ENCODE measurements at places on chromosomes 7 and 10.
A peak's percentile ranks its signal among the peaks of the same experiment; 100 is the strongest.

DNA sequence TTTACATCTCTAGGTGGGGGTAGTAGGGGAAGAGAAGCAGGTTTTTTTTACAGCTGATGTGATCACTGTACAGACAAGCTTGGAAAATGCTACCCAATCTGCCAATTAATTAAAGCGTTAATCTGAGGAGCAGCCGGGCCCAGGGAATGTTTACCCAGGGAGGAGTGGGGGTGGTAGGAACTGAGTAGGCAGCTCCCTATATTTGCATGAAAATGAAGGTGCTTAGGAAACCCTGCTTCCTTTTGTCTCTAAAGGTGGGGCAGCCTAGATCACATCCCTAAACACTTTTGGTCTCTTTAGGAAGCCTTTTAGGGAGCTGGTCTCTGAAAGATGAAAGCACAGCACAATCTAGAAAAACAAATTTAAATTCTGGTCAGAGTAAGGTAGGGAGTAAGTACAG, 53.0 kb upstream of the NFKB2 start:
- DNase-seq: no peak

DNA sequence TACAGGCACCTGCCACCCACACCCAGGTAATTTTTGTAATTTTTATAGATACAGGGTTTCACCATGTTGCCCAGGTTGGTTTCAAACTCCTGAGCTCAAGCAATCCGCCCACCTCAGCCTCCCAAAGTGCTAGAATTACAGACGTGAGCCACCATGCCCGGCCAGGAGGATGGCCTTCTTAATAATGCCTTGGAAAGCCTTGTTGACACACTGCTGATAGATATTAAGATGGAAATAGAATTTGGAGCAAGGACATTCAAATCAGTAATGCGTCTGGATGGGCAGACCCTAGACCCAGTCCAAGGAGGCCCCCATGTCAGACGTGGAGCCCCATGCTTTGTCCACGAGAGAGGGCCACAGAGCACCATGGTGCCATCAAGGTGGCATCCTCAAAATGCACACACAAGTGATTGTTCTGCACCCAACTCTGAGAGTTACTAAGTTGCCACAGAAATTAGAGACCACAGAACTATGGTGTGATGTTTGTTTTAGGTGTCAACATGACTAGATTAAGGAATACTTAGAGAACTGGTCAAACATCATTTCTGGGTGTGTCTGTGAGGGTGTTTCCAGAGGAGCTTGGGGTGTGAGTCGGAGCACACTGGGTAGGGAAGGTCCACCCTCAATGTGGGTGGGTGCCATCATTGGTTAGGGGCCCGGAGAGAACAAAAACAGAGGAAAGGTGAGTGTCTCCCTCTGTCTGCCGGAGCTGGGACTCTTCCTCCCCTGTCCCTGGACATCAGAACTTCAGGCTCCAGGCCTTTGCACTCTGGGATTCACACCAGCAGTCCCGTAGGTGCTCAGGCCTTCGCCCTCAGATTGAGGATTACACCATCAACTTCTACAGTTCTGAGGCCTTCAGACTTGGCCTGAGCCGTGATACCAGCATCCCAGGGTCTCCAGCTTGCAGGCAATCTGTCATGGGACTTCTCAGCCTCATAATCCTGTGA, 34.5 kb downstream of the EBF3 start:
- DNase-seq: peak; percentile 52

GRCh38 chr10:43692051-43692825, 43.6 kb upstream of the ZNF32 start:
- DNase-seq: no peak

DNA sequence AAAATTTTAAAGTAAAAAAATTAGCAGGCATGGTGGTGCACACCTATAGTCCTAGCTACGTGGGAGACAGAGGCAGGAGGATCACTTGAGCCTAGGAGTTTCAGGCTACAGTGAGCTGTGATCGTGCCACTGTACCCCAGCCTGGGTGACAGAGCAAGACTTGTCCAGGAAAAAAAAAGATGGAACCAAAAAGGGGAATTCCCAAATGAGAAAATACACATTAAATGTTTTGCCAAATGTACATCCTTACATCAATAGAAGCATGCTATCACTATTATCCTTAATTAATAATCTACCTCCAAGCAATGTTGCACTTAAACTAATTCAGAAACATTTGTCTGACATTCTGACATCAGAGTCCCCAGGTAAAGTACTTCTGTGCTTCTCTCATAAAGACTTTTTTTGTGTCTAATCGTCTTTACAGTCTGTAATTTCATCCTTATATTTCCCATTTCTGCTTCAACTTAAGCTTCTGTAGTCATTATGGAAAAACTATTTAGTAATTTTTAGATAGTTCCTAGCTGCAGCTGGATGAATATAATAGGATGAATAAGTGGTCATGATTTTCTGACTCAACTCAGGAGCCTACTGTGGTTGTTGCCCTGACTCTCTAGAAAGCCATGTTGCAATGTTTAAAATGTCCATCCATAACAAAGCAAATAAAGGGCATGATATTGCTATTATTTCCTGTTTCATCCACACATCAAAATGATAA, 57.7 kb downstream of the MYPN start:
- DNase-seq: no peak

DNA sequence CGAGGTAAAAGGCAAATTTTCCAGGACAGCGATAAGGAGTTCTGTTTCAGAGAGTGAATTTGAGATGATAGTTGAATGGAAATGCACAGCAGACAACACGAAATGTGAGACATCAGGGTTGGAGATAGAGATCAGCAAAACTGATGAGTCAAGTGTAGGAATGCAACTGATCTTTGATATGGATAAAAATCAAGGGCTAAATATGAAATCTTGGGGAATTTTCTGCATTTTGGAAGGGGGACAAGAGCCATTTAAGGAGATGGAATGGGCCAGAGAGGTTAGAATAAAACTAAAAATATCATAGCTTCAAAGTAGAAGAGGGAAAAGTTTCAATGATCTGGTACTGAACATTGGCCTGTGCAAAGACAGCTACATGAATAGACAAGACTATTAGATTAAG, 11.5 kb downstream of the CISD1 start:
- DNase-seq: no peak

Data from activated effector memory CD4-positive, alpha-beta T cell treated with anti-CD3 and anti-CD28 coated beads, Interleukin-2, amount 50 U/mL, for 16 hours (primary cell).